Activated CD4-positive, alpha-beta T cell treated with anti-CD3 and anti-CD28 coated beads for 1 hour (primary cell): ENCODE measurements at places on chromosomes 4 and X.

DNA sequence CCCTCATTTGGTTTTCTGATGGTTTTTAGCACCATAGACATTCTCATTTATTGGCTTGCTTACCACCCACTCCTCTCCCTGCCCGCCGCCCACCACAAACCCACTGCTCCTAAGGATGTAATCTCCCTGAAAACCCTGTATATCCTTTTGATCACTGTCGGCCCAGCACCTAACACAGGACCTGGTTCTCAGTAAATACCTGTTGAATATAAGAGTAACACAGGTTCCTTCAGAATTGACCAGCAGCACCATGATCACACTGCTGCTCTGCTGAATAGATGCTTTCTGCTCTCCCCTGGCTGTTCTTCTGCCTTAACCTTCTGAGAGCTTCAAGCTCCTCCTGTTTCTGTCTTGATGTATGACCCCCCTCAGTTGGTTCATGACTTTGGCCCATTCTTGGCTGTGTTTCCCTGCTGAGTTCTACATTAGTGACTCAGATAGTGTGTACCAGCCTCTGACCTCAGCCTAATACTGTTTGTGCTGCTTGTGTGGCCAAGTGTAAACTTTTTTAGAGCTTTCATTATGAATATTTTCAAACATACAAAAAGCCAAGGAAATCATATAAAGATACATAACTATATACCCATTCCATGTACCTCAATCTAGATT is 265.3 kb downstream of the FRMPD4 start:
- no peak for DNase-seq

DNA sequence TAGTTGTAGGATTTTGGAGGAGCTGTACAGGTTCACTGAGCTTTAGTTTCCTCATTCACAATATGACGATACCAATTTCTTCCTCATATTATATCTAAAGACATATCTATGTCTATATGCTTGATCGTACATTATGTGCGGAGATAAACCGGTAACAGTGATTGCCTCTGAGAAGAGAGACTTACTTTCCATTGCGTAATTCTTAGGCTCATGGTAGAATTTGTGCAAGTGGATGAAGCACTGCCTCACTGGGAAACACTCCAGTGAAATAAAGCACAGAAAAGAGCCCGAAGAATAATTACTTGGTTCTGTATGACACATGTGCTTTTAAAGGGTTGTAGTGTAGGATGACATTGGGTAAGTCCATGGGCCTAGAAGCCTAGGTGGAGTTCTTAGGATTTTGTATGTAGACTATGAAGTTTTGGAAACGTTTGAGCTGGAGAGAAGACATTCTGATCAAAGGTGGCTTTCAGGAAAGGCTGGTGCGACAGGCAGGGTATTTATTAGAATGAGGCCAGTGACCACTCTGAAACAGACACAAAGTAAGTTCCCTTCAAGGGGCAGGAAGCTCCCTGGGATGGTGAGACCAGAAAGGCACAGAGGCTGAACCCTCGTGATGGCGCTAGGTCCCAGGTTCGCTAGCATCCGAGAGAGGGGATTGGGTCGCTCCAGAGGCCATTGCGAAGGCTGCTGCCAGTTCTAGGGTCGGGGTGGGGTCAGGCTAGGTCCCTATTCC is 649 bp upstream of the VBP1 start:
- DNase-seq: no peak

GRCh38 chrX:39022106-39022505 is 220.8 kb downstream of the MID1IP1 start:
- DNase-seq: no peak

- DNase-seq: no peak
Observed at GRCh38 chr4:126705266-126705665, 927.5 kb upstream of the INTU start.

- DNase-seq: no peak
Observed at GRCh38 chr4:173499658-173500535, 30.1 kb downstream of the HAND2 start.

DNA sequence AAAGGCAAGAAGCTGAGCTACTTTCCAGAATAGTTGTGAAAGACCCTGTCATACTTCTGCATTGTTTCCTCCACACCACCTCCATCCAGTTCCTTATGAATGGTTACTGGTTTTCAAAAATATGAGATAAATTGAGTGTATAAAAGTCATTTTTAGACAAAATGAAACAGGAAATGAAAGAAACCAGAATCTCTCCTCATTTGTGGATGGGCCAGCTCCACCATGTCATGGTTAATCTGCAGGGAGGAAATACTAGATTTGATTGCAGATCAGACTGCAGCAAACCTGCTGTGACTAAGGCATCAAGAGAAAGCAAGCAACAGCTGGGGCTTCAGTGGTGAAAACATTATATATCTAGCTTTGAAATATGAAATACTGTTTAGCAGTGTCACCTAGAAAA is 23.8 kb downstream of the F9 start:
- DNase-seq: no peak

DNA sequence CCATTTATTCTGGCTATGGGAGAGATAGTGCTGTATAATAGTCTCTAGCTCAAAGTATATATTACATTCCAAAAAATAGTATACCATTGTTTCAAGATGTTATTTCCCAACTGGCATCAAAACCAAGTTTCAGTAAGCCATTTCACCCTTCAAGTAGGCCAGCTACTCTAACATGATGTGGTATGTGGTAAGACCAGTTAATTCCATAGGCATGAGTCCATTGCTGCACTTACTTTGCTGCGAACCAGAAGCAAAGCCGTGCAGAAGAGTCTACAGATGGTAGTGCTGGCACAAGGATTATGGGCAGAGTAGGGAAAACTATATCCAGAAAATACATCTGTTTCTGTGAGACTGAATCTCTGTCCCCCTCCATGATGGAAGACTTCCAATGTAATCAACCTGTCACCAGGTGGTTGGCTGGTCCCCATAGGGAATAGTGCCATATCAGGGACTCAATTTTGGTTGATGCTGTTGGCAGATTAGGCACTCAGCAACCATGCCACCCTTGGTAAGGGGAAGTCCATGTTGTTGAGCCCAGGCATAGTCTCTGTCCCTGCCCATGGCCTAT is 49.8 kb upstream of the HSD17B10 start:
- no peak for DNase-seq

DNA sequence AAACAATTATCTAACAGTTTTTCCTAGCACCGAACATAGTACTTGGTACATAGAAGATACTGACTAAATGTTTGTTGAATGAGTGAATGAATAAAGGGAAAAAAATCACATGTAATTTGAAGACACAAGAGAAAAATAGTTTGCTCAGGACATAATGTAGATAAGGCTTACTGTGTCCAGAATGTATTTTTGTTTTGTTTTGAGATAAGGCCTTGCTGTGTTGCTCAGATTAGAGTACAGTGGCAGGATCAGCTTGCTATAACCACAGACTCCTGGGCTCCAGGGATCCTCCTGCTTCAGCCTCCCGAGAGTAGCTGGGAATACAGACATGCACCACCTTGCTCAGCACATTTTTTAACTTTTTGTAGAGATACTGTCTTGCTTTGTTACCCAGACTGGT is 6.5 kb downstream of the FAM199X start:
- DNase-seq: no peak

DNA sequence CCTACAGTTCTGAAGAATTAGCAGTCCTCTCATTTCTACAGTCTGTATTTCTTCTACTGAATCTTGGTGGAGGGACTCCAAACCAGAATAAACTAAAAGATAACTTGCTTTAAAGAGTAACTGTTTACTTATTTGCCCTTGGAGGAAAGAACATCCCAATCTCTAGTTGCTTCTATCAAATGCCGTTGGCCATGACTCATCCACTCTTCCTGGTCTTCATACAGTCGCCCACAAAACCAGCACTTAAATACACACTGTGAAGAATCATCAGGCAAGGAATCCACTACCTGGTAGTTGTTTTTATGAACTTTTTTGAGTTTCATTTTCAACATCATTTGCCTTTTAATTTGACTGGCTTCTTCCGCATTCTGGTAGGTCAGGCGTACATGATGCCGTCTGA is 14.2 kb downstream of the ZNF518B start:
- DNase-seq: no peak

GRCh38 chrX:49039598-49040375 is 3.4 kb downstream of the TFE3 start:
- peak; percentile 15 for DNase-seq

DNA sequence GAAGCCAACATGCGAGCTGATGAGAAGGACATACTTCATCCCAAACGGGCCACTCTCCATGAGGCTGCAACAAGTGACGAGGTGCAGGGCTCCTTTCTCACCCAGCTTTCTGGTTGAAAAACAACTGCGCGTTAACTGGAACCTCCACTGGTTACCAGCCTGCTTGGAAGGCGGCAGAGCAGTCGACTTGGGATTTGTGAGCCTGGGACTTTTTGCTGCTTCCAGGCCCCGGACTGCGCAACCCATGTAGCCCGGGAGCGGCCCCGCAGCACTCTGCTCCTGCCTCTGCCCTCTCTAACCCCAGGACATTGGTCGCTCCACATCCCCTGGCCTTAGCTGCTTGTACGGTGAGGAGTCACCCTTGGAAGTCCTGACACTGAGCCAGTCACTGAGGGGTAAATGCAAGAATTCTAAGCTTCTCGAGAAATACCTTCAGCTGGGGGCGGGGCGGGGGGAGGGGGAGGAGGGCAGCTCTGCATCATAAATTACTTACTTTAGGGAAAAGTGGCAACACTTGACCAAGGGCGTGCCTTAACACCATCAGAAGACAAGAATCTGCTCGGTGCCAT is 72.7 kb downstream of the MTMR1 start:
- DNase-seq: no peak

DNA sequence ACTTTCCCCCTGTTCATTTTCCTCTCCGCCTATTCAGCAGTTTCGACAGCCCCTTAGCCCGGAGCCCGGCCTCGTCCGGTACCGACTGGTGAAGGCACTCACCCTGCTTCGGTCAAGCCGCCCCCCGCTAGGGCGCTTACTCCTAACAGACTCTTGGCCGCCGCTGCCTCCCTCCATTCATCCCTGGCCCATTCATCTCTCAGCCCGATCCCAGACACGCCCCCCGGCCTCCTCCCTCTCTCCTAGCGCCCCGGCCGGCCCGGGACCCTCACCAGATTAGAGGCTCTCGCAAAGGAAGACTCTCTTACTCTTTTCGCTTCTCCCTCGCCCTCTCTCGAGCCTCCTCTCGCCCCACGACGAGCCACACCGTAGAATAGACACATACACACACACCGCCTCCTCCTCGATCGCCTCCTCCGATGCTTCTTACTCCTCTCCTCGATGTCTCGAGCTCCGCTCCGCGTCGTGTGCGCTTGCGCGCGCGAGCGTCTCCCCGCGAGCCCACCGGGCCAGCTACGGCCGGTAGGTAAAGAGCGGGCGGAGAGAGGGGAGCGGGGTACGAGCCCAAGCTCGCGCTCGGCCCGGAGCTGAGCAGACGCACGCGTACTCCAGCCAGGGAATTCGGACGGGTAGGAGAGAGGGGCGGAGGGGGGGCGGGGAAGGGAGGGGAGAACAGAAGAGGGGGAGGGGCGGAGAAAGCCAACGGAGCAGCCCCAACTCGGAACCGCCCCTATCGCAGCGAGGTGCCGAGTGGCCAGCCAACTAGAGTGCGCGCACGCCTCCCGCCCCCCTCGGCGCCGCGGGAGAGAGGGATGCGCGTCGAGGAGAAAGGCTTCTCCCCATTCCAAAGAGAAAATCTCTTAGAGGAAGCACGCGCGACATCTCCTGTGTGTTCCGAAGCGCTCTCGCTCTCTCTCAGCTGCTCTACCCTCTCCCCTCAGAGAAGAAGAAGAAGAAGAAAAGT is at the start of gene WNK3:
WNK3 (minus strand) TSS at position 633 of the 964 bp plus-strand sequence.
- DNase-seq: peak; percentile 27
